Ascending aorta (tissue), 2 donors: ENCODE measurements at places on chromosomes 1 and 21. TPM values are rescaled to one million over a fixed set of nuclear protein-coding genes. Genes with fewer than 3 reads are reported as not detected.

Gene CFAP107
- total RNA-seq = not detected

Gene RHD
- total RNA-seq = not detected

Gene OLIG2
- total RNA-seq = not detected

Gene BRINP3
- 1.5 TPM for total RNA-seq

Gene BATF3
- total RNA-seq = 18.4 TPM
